ENCODE measurements at places on chromosomes 6 and 20. TPM values are rescaled to one million over a fixed set of nuclear protein-coding genes. Genes with fewer than 3 reads are reported as not detected.

DNA sequence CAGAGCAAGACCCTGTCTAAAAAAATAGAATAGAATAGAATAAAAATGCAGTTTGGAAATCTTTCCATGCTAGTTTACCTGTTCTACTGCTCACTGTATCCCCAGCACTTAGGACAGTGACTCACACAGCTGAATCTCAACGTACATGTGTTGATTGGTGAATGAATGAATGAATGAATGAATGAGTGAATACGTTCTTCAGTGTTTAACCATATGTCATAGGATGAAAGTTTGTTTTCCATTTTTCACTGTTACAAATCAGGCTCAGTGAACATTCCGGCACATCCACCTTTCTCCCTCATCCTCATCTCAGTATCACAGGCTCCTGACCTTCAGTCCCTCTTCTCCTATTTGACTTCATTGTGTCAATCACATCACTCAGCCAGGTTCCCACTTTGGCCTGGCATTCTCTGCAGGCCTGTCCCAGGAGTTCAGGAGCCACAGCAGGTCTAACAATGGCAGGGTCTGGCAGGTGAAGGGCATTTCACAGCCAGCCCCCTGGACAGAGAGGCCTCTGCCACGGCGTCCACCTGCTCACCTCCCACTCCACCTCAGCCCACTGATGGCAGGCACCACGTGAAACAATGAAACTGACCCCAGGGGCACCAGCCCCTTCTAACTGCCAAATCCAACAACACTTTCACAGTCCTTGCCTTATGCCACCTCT is 7.9 kb downstream of the ZC3H12D start:
- H3K36me3 ChIP-seq, result no peaks in the 10 kb centered on the region
- no peak for DNase-seq
- H3K27me3 ChIP-seq, result no peaks in the 10 kb centered on the region
- H3K4me1 ChIP-seq, result peaks cover 13% of the 10 kb centered on the region

DNA sequence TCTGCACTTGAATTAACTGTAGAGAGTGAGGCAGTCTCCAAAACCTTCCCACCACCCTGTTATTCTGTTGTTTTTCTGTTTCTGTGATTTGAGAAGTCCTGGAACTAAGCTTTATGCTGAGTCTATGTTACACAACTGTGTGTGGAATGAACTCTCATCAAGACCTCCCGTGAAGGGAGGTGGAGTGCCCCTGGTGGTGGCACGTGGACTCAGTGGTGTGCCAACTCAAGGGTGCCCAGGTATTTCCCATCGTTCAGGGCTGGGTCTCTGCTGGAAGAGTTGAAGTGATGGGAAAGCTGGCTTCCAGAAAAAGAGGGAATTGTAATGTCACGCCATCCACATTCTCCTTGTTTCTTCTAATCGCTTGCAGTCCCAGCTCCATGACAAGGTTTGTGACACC is 374.2 kb downstream of the SMOC2 start:
- no peak overlapping the region for H3K27ac ChIP-seq
- no peaks in the 10 kb centered on the region for H3K4me1 ChIP-seq
- no peak overlapping the region for H3K4me3 ChIP-seq

DNA sequence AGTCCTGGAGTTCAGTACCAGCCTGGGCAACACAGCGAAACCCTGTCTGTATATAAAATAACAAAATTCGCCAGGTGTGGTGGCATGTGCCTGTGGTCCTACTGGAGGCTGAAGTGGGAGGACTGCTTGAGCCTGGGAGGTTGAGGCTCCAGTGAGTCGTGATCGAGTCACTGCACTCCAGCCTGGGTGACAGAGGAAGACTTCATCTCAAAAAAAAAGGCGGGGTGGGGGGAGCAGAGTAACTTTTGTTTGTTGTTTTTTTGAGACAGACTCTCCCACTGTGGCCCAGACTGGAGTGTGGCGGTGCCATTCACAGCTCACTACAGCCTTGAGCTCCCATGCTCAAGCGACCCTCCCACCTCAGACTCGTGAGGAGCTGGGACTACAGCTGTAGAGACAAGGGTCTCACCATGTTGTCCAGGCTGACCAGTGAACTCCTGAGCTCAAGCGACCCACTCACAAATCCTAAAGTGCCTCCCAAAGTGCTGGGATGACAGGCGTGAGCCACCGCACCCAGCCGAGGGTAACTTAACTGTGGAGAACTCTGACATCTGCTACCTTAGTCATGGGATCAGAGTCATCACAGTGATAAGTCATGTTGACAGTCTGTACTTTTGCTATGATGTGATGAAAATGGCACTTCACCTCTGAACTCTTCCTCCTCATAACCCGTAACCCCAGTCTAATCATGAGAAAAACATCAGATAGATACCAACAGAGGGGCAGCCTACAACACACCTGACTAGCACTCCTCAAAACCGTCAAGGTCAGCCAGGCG is 16.5 kb downstream of the PEDS1 start:
- H3K36me3 ChIP-seq, result peaks cover 79% of the 10 kb centered on the region
- peaks cover 30% of the 10 kb centered on the region for H3K4me1 ChIP-seq

GGT7 gene
- 19.0 TPM for total RNA-seq

RPP21 gene
- total RNA-seq, result 4.5 TPM

- H3K4me3 ChIP-seq, result no peak overlapping the region
- DNase-seq, result no peak
- peaks cover 7% of the 10 kb centered on the region for H3K4me1 ChIP-seq
- no peaks in the 10 kb centered on the region for H3K27me3 ChIP-seq
These were observed 228.3 kb upstream of the ECI2 start for GRCh38 chr6:4363656-4364055.

- DNase-seq, result no peak
- H3K4me3 ChIP-seq, result peak overlapping the region; percentile 63
- H3K4me1 ChIP-seq, result peaks cover 24% of the 10 kb centered on the region
- no peaks in the 10 kb centered on the region for H3K36me3 ChIP-seq
- H3K27ac ChIP-seq, result peak overlapping the region; percentile 69
These were observed 792 bp upstream of the MICA start for GRCh38 chr6:31402324-31403282.

- peak overlapping the region; percentile 59 for H3K27ac ChIP-seq
- no peaks in the 10 kb centered on the region for H3K36me3 ChIP-seq
- H3K4me3 ChIP-seq, result peak overlapping the region; percentile 29
- peaks cover 64% of the 10 kb centered on the region for H3K4me1 ChIP-seq
- peak; percentile 82 for DNase-seq
- H3K27me3 ChIP-seq, result no peaks in the 10 kb centered on the region
These were observed 184.5 kb upstream of the MARCKS start for GRCh38 chr6:113672491-113673149.

DNA sequence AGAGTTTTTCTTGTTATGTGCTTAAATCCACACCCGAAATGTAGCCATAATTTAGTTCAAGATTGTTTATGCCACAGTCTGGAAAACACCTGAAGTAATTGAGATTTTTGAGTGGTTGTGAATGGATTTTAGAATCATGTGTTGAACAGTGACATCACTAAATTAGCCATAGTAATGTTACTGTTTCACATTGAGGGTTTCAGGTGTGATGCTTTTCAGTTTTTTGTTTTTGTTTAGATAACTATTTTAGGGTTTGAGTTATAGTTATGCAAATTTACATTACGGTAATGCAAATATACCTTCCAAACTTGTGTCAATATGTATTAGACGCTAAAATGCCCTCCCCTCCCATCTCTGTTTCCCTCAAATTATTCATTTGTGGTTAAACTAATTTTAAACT is 22.9 kb downstream of the QKI start:
- H3K27me3 ChIP-seq, result no peaks in the 10 kb centered on the region
- no peak overlapping the region for H3K27ac ChIP-seq
- no peak overlapping the region for H3K4me3 ChIP-seq
- H3K36me3 ChIP-seq, result no peaks in the 10 kb centered on the region

LY6G6F gene
- total RNA-seq, result not detected

ARMH2 gene
- not detected for total RNA-seq

GRCh38 chr20:8642247-8642646 is 426.6 kb upstream of the PLCB4 start:
- no peak for DNase-seq
- H3K4me3 ChIP-seq, result no peak overlapping the region
- H3K27ac ChIP-seq, result no peak overlapping the region
- H3K4me1 ChIP-seq, result no peaks in the 10 kb centered on the region

TOX2 gene
- total RNA-seq, result 0.87 TPM

- no peaks in the 10 kb centered on the region for H3K27me3 ChIP-seq
- peaks cover 15% of the 10 kb centered on the region for H3K4me1 ChIP-seq
- no peaks in the 10 kb centered on the region for H3K36me3 ChIP-seq
- DNase-seq, result no peak
- H3K27ac ChIP-seq, result no peak overlapping the region
- H3K4me3 ChIP-seq, result no peak overlapping the region
These were observed 10.1 kb downstream of the RIPOR2 start for GRCh38 chr6:24925661-24926060.

DNA sequence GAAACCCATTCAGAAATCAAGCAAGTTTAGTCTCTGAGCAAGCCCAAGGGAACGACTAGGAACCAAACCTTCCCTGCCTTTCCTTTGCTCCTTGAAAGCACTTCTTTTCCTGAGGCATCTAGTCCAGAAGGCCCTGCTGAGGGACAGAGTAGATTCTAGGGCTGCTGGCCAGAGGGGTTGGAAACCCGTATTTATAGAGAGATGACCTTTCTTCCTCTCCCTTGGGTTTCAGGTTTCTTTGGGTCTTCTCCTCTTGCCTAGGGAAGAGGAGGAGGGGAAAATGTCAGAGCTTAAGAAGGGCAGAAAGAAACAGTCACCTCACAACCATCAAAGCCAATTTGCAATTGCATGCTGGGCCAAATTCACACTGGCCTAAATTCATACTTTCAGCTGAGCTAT is 5.8 kb downstream of the APOBEC2 start:
- no peaks in the 10 kb centered on the region for H3K36me3 ChIP-seq
- no peak for DNase-seq
- H3K4me1 ChIP-seq, result peaks cover 93% of the 10 kb centered on the region
- H3K27ac ChIP-seq, result peak overlapping the region; percentile 86

DNA sequence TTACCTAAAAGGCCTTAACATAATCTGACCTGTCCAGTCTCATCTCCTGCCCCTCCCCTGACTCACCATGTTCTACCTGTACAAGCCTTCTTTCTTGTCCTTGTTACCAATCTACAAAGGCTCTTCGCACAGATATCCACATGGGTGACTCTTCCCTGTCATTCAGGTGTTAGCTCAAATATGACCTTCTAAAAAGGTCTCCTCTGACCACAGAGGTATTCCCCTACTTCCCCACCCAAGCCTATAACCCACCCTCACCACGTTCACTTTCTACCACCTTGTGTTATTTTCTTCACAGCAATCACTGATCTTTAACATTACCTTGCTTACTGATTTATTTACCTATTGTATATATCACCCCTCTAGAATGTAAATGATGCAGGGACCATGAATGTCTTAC is 96.7 kb downstream of the BTBD9 start:
- H3K27me3 ChIP-seq, result no peaks in the 10 kb centered on the region
- no peaks in the 10 kb centered on the region for H3K36me3 ChIP-seq
- DNase-seq, result no peak
- no peak overlapping the region for H3K27ac ChIP-seq
- no peaks in the 10 kb centered on the region for H3K4me1 ChIP-seq

GRCh38 chr6:12022953-12023388 is 10.9 kb downstream of the HIVEP1 start:
- H3K27me3 ChIP-seq, result no peaks in the 10 kb centered on the region
- H3K36me3 ChIP-seq, result peaks cover 19% of the 10 kb centered on the region
- DNase-seq, result no peak
- peaks cover 17% of the 10 kb centered on the region for H3K4me1 ChIP-seq

SLC32A1 gene
- not detected for total RNA-seq
